T-helper 9 cell (primary cell): ENCODE measurements at places on chromosomes 16 and 17.

GRCh38 chr17:60792250-60792898 is 114.7 kb downstream of the BCAS3 start:
- no peak for DNase-seq

DNA sequence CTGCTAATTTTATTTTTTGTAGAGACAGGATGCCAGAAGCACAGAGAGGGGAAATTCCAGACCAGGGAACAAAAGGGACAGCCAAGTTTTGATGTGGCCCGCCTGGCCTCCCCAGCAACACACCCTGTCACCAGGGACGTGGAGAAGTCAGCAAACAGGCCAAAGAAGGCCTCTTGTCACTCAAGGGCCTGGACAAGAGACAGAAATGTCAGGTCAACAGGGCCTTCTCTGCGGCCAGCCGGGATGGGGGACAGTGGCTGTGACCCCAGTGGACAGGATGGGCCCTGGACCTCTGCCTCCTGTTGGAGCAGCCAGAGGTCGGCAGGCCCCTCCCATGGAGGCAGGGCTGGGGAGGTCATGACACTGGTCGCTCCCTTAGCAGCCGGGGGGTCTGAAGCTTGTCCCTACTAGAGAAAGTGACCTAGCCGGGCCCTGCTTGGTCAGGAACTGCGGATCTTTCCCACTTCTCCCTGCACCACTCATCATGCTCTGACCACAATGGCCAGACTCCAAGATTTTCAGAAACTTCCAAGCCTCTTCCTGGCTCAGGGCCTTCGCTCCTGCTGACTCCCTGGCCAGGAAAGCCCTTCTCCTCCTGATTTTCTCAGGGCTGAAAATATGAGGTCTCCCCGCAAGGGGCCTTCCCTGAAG is 9.2 kb upstream of the TVP23A start:
- DNase-seq: no peak

DNA sequence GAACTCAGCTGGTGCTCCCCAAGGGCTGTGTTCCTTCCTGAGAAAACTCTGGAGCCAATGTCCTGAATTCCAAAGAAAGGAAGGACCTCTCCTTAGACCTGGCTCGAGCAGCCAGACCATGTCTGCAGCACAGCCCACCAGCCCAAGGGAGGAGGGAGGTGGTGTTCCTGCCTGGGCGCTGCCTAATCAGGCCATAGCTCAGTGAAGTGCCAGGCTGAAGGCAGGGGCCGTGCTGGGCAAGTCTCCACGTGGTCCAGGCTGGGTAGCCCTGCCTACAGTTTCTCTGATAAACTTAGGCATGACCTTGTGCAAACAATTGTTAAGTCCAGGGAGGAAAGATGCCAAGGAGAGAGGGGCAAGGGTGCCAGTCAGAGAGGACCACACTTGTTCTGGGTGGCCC is 76.8 kb downstream of the MPRIP start:
- no peak for DNase-seq

DNA sequence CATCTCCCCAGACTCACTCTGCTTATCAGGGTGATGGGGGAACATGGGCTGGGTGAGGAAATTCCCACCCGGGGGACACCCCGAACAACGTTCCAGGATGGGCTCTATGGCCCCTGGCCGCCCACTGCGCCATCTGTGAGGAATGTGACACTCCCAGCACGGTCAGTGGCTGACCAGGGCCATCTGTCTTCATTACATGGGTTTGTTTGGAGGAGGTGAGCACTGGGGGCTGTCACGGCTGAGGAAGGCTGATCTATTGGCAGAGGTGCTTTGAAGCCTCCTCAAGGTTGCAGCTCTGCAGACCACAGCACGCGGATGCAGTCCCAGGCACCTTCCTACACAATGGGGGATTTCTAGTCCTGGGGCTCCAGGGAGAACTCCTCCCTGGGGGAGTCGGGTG is 214.1 kb upstream of the FOXF1 start:
- DNase-seq: no peak

GRCh38 chr17:44557651-44558285 is 484 bp downstream of the FZD2 start:
- no peak for DNase-seq

DNA sequence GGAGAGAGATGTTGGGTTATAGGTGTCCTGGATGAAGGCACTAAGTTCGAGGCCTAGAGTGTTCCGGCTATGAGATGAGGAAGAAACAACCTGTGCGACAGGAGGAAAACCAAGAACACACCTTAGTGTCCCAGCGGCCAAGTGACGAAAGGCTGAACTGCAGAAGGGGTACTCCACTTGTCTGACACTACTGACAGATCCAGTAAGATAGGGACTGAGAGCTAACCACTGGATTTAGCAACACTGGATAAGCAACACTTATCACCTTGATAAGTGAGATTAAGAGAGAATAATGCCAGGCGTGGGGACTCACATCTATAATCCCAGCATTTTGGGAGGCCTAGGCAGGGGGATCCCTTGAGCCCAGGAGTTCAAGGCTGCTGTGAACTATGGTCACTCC is 7.1 kb downstream of the XPO6 start:
- no peak for DNase-seq

- no peak for DNase-seq
These were observed at the start of gene SMTNL2 for GRCh38 chr17:4584101-4584916. Gene SMTNL2, plus strand, starts transcription at chr17:4584529. Its CDS starts 77 bp downstream, at chr17:4584606.

- DNase-seq: no peak
These were observed 7.3 kb upstream of the DDX52 start for GRCh38 chr17:37650419-37651003.

DNA sequence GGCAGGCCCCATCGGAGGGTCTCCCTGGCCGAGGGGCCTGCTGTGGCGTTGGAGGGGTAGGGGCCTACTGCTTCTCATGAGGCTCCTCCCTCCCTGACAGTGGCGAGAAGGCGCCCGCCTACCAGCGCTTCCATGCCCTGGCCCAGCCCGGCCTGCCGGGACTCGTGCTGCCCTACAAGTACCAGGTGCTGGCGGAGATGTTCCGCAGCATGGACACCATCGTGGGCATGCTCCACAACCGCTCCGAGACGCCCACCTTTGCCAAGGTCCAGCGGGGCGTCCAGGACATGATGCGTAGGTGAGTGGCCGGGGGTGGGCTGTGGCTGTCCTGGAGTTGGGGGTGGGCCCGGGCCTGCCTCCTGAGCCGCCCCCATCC is 1.7 kb downstream of the CDT1 start:
- DNase-seq: no peak

DNA sequence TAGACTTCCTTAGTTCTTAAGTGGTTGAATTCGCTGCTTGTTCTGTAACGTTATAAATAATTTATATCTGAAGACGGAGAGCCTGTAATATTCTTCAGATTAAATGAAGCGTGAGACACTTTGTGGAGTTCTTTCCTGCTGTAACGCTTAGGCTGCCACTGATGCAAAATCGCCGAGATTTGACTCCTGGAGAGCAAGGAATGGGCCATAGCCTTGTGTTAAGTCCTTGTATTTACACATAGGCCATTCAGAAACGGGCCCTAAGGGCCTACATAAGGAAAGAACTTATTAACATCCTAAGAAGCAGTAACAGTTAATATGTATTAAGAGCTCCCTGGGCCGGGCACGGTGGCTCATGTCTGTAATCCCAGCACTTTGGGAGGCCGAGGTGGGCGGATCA is 936 bp downstream of the EMC6 start:
- DNase-seq: no peak

- DNase-seq: no peak
These were observed 76.7 kb upstream of the DOC2B start for GRCh38 chr17:258045-258734.

DNA sequence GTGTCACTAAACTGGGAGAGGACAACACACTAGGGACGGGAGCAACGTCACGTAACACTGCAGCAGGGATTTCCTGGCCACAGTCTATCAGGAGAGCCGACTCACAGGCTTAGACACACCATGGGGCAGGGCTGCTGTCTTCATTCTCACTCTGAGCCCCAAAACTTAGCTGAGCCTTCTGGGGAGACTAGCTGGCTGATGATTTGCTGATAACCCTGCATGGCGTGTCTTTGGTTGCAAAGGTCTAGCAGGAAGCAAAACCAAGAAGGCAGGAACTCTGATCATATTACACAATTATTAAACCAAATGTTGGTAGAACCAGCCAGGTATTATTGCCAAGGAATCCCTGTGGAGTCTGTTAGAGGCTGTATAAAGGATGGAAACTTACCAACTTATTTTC is 345.0 kb downstream of the SLC39A11 start:
- no peak for DNase-seq

DNA sequence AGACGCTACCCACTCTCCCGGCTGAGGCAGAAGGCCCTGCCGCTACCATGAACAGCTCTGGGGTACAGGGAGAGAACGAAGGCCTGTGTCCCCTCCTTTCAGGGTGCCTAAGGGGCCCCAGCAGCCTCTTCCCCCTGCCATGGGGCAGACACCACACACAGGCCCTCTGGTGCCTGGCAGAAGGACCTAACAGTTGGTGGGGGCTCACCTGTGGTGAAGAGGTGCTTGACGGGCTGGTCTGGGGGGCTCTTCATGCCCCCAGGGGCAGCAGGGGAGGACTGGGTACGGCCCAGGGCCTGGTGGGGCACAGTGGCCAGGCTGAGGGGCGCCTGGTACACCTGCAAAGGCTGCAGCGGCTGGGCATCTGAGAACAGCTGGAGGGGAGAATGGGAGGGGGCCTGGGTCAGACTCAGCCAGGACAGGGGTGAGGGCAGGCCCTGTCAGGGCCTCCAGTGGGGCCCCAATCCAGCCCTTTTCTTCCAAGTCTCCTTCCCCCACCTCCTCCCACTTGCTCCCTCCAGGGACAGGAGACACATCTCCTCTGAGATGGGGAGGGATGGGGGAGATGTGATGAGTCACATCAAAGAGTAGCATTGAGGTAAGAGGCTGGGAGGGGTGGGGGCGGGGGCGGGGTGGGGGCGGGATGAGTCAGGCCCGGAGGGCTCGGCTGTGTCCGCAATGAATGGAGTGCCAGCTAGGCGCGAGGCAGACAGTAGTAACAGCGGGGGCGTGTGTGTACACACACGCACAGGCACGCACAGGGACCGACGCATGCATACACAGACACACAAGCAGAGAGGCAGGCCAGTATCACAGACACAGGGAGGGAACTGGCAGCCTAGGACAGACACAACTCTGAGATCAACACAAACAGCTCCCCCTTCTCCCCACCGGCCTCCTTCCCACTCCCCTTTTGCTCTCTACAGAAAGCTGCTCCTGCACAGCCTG is 16.1 kb downstream of the G6PC3 start:
- DNase-seq: no peak

DNA sequence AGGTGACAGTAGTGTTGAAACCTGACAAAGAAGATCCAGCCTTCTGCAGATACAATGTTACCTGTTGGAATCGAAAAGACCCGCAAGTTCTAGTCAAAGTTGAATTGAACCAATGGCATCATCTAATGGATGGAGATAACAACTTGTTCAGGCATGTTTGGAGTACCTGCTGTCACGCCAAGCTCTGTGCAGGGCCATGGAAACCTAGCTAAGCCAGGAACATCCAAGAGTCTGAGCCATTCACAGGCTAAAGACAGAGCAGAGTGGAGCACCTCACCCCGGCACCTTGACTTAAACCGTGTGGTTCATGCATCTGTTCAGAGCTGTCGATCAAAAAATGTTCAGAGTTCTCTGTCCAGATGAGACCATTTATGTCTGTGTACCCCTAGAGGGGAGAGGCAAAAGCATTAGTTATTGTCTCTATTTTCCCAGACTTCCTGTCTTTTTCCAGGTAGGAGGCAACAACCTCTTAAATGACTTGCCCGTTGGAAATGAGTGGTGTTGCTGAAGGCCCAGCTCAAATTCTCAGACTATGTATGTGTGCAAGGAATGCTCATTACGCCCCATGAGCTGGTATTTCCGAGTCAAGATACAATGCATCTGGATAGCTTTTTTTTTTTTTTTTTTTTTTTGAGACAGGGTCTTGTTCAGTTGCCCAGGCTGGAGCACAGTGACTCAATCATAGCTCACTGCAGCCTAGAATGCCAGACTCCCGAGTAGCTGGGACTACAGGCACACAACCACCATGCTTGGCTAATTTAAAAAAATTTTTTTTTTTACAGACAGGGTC is 44.9 kb upstream of the XYLT1 start:
- DNase-seq: no peak

- DNase-seq: no peak
These were observed 5.9 kb downstream of the GSPT1 start for GRCh38 chr16:11909653-11910545.

DNA sequence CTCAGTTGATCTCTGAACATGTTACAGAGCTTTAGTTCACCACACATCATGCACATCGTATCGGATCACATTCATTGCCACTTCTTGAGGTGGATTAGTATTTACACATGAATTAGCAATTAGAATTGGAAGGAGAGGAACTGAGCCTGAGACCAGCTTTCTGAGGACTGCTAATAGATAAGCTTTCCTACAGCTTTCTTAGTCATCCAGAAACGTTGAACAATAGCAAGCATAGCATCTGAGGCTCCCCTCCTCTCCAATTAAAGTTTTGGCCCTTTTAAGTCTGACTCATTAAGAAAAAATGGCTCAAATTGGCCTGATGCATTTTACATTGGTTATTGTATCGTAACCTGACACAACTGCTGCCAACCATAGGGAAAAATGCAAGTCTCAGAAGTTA is 1130.4 kb downstream of the CDH8 start:
- no peak for DNase-seq

DNA sequence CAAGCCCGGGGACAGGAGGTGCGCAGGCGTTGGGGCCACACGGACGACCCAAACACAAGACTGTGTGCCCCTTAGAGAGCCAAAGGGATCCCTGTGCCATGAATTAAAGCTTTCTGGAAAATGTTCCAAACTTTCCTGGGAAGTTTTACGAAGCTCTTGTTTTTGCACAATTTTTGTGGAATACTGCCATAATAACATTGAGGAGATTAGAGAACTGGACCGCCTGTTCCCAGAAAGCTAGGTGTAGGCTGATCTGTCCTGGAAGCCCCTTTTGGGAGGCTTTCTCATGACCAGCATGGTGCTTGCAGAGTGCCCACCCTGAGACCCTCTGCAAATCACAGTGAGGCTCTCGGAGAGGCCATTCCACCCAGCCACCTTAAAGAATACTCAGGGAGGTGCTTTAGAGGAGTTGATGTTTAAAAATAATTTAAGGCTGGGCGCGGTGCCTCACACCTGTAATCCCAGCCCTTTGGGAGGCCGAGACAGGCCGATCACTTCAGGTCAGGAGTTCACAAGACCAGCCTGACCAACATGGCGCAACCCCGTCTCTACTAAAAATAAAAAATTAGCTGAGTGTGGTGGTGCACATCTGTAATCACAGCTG is 1.1 kb downstream of the KDM8 start:
- no peak for DNase-seq

DNA sequence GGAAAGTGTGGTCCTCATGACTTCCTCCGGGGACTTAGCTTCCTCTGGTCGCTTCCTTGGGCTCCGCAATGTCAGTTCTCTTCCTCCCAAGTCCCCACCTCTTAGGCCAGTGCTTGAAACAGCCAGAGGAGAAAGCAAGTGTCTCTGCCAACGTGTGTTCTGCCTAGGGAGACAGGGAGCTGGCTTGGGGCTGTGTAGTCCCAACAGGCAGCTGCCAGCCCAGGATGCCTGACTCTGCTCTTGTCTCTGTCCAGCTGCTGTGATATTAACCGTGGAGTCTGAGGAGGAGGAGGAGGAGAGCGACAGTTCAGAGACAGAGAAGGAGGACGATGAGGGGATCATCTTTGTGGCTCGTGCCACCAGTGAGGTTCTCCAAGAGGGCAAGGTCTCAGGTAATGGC is 13.5 kb upstream of the PLEKHG4 start:
- DNase-seq: no peak

- peak; percentile 57 for DNase-seq
These were observed 6.7 kb upstream of the SLC25A39 start for GRCh38 chr17:44331249-44331760.
